ENCODE measurements at places on chromosomes 2 and 18. TPM values are rescaled to one million over a fixed set of nuclear protein-coding genes. Genes with fewer than 3 reads are reported as not detected.
A peak's percentile ranks its signal among the peaks of the same experiment; 100 is the strongest.

GRCh38 chr18:40752316-40752715, 1202.7 kb upstream of the PIK3C3 start:
- DNase-seq: no peak

- no peak for DNase-seq
Observed at GRCh38 chr2:146374505-146374904, 1470.3 kb upstream of the ACVR2A start.

DNA sequence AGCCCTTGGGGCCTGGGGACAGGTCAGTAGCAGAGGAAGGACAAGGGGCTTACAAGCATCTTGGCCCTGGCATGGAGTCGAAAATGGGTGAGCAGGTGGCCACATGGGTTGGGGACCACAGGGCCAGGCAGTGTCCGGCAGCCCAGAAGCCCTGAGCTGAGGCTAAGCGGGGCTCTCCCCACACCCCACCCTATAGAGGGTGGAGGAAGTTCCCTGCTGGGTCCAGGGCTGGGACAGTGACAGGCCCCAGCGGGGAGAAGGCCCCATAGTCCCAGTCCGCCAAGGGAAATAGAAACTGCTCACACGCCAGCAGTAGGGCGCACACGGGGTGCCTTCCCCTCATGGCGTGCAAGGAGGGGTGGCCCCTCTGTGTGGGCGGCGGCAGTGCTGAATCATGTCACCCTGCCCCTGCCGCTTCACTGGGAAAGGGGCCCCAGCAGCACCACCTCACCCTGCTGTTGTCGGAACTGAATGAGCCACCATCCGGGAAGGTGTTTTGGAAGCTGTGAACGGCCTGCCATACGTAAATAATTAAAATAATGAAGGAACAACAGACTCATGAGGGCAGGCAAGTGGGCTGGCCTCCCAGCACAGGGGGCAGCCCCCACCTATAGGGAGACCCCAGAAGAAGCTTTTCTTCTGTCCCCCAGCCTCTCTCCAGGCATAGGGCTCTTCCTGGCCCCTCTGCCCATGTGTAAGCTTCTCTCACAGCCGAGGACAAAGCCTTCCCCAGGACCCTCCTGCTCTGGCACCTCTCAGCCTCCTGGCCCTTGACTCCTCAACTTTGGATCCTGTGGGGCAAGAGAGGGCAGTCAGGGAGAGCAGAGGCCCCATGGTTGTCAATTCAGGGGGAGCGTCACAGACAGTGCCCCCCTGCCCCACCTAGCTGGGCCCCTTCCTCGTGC, 12.7 kb upstream of the DUSP2 start:
- no peak for DNase-seq

Gene TRABD2A
- 0.41 TPM for total RNA-seq

DNA sequence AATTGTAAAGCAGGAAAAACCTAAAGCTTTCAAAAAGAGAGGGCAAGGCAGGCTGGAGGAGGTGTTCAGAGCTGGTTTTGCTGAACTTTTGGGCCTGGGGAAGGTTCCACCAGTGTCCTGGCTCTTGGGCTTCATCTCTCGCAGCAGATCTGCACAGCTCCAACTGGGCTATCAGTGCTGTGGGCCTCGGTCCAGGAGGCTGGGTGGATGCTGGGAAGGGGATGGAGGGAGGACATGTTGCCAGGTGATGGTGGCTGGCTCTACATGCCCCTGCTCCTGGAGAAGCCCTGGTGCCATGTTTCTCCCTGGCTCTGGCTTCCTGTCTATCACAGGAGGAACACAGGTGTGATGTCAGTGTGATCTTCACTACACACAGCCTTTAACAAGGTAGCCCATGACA, 187.1 kb downstream of the SH3RF3 start:
- no peak for DNase-seq

DNA sequence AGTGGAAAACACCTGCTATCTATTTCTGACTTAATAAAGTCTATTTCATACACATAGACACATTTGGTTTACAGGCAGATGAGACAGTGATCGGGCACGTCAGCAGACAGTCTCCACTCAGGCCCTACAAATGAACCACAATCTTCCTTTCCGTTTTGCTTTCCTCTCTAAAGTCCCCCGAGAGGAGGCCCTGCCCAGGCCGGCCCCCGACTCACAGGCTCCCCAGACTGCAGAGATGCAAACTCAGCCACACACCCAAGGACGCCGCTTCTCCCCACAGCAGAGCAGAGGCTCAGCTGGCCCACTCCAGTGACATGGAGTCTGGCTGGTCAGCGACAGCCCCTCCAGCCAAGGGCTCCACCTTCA, 9.3 kb upstream of the MTERF4 start:
- no peak for DNase-seq

Gene SKOR2
- total RNA-seq: not detected

DNA sequence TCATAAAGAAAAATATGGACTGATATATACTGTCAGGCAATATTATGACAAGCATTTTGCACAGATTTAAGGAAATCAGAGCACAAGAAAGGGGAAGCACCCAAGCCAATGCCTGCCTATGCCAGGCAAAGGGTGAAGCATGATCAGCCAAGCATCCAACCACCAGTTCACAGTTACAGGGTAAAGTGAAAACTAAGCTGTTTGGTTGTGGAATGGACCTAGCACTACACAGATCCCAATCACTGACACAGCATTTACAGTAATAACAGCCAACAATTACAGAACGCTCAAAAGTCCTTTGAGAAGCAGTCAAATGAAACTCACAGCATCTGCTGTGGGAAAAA, 90.3 kb downstream of the SP3 start:
- DNase-seq: no peak

DNA sequence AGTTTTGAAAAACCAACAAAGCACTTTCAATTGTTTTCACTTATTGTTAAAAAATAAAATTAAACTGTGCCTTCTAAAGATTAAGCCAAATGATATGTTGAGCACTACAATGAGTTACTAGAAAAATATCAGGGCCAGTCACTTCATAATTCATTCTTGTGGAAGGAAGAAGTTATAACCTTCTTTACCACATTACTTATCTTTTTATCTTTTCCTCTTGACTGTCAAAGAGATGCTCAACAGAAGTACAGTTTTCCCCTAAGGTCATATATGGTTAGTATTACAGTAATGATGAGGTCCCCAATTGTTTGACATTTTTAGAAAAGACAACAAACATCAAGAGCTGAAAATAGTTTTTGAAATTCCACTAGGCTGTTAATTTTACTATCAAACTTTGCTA, 9.4 kb downstream of the PELI1 start:
- no peak for DNase-seq

GRCh38 chr2:37881397-37881796, 43.7 kb upstream of the RMDN2 start:
- no peak for DNase-seq

DNA sequence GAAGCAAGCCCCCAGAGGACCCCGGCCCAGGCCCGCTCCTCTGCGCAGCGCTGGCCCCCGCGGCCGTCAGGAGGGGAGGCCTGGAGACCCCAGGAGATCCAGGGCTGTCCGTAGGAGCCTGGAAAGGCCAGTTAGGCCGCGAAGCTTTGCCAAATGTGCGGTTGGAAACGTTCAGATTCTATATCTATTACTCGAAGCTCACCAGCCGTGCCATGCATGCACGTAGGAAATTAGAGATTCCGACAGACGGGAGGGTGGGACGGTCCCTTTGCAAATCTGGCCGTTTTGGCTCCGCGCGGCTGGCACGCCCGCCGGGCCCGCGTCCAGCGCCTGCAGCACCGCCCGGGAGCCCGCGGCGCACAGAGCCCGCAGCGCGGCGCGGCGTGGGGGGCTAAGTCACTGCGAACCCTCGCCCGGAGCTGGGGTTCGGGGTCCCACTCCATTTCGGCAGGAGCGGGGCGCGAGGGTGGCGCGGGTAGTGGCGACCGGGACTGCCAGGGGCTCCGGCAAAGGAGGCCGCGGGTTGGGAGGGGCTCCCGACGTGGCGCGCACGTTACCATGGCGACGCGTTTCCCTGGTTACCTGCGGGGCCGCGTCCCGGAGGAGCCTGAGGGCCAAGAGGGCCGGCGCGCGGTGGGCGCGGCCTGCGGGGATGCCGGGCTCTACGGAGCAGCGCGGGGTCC, 488.6 kb upstream of the SMIM21 start:
- peak; percentile 75 for DNase-seq

Gene AFF3
- 56.7 TPM for total RNA-seq

- no peak for DNase-seq
Observed at GRCh38 chr2:235149240-235149659, 197.4 kb downstream of the SH3BP4 start.

DNA sequence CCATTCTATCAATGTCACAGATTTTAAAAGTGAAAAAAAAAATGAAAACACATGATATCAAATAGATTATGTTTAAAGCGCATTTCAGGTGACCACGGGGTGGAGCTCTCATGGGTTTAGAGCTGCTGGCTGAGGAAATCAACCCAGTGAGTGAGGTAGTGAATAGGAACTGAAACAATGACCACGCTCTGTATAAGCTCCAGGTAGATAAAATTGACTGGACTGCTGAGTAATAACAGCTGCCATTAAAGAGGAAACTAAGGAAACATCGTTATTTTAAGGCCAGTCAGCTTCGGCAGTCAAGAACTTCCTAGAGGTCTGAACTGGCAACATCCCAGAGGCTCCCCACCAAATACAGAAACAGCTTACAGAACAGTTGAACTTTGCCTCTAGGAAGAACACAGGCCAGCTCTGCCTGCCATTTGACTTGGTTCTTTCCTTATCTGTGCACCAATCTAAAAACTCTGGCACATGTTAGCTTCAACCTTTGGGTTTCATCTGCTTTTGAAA, 185.9 kb downstream of the PDE1A start:
- no peak for DNase-seq

- no peak for DNase-seq
Observed at GRCh38 chr2:157810037-157810436, 66.1 kb downstream of the ACVR1 start.

GRCh38 chr2:151654891-151655290, 79.4 kb downstream of the NEB start:
- DNase-seq: no peak

GRCh38 chr18:56148373-56148772, 490.0 kb downstream of the TXNL1 start:
- no peak for DNase-seq

GRCh38 chr2:223566396-223566795, 35.8 kb downstream of the SCG2 start:
- no peak for DNase-seq

DNA sequence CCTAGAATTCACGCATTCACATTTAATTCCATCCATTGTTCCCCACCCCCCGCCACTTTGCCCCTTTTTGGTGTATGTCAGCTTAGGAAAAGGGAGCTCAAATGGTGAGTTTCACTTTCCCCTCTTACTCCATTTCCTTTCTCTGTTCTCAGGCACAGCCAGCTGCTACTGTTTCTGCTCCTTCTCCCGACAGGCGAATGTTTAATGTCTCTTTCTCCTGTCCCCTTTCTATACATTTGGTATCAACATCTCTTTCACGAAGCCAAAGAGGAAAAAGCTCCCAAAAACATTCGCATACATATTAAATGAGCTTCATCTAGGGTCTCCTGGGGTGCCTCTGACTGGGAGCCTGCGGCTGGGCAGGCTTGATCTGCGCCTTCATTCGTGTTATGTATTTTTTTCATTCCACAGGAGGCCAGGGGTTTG, 124.2 kb upstream of the SATB2 start:
- no peak for DNase-seq

- no peak for DNase-seq
Observed at GRCh38 chr18:36711014-36711725, 117.6 kb downstream of the TPGS2 start.

- DNase-seq: no peak
Observed at GRCh38 chr2:108998911-108999310, 9.9 kb upstream of the EDAR start.

DNA sequence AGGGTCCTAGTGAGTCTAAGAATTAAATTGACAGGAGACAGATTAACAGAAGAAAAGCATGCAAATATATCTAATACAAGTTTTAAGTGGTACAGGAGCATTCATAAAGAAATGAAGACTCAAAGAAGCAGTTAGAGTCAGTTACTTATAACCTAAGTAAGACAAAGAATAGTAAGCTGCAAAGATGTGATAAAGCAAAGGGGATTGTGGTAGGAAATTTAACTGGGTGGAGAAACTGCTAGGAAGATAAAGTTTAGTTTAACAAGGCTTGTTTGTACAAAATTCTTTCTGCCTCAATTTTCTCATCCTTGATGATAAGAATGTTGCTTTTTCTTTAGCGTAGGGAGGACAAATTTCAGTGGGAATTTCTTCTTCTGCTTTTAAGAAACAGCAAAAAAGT, 35.5 kb upstream of the ST6GAL2 start:
- no peak for DNase-seq

- DNase-seq: peak; percentile 41
Observed at GRCh38 chr2:39435741-39436591, 1.1 kb downstream of the MAP4K3 start.

Gene SP140L
- 1.2 TPM for total RNA-seq

Gene PTPN18
- 11.8 TPM for total RNA-seq

DNA sequence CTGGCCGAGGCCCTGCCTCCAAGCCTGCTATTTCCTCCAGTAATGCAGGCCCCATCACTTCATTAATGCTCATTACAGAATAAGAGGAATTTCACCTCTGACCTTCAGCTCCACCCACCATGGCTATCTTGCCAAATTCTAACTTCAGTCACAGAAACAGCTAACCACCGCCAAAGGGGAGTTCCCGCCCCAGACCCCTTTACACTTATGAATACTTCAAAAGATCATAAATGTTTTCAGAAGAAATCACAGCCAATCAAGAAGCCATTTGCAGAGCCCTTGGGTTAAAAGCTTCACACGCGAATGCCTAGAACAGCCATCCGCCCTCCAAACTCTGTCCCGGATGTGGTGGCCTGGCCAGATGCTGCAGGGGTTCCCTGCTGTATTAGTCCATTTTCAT, 73.8 kb upstream of the TWIST2 start:
- no peak for DNase-seq

DNA sequence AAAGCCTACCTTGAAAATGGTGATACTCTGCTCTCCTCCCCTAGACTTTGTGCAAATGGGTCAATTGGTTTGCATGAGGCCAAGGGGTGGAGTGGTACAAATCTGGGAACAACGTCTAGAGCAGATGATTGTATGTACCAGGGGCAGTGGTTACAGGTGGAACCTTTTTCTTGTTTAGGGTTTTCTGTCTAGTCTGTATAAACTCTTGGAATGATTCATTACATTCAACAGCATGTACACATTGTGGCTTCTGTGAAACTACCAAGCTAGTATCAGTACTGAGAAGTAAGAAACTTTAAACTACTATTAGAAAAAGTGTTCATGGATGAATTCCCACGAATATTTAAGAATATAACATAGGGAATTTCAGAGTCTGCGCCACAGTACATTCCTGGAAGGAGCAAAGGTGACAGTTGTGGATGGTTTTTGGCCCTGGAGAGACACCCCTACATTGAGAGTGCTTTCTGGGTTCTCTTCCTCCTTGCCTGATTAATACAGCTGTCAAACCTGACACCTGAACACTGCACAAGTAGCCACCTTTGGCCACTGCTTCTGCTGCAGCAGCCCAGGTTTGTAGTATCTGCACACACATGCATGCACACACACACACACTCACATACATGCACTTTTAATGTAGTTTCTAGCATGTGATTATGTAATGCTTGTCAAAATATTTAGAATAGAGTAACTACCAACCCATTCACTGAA, 30.0 kb downstream of the CFAP221 start:
- no peak for DNase-seq
